Fibroblast of skin of abdomen (primary cell): ENCODE measurements at places on chromosomes 11 and 22.
A peak's percentile ranks its signal among the peaks of the same experiment; 100 is the strongest.

DNA sequence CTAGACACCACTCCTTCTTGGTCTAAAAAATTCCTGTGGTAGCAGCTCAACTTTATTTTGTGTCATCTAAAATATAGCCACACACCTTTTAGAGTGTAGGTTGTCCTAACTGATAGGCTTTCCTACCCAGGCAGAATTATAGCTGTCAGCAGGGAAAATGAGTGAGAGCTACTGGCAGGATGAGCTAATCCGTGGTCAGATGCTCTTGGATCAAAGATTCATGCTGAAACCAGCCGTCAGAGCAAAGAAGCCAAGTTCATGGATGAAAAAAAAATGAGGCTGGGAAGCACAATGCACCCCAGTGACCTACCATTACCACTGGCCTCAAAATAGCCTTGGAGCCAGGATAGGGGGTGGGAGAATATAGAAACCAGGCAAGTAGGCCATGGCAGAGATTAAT, 113.1 kb upstream of the BLID start:
- DNase-seq = peak; percentile 99

DNA sequence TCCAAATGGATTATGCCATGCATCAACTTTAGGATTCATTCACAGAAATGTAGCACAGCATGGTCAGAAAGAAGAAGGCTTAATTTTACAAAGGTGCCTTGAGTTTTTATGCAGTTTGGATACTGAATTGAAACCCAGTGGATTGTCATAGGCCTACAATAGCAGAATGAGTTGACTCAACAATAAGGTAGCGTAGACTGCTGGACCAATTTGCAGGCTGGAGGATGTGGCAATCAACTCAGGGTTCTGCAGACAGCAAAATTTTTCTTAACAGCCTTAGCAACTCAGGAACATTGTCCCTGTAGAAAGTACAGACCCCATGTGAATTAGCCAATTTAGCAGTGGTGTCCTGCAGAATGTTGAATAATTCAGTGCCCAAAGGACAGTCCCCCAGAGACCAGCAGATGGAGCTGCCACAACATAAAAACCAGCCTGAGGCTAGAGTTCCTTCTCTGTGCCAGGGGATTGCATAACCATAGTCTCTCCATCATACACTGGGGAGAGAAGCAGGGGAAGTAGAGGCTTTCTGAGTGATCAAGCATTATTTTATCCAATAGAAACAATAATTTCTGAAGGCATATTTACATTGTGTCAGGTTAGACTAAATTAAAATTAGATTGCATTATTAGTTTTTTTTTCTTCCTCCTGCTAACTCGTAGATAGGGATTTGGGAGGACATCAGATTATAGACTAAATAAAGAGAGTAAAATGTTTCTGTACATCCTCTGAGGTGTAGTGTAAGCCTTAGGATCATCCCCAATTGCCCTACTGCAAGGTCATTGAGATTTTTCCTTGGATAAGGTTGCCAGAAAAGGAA, 20.3 kb upstream of the MRPL17 start:
- peak; percentile 60 for DNase-seq

DNA sequence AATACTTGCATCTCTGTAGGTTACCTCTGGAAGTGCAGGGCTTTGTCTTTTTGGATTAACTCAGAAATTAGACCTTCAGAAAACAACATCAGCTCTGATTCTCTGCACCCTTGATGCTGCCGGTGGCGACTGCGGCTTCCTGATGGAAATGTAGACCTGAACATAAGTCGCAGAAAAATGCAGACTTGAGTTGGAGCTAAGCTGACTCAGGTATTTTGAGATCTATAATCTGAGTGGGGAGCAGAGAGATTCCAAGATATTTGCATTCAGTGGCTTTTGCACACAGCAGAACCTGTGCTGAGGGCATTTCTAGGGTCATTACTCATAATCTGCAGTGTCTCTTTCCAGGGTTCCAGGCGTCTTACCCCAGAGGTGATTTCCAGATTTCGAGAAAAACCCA, 18.7 kb upstream of the NFAM1 start:
- DNase-seq = no peak

DNA sequence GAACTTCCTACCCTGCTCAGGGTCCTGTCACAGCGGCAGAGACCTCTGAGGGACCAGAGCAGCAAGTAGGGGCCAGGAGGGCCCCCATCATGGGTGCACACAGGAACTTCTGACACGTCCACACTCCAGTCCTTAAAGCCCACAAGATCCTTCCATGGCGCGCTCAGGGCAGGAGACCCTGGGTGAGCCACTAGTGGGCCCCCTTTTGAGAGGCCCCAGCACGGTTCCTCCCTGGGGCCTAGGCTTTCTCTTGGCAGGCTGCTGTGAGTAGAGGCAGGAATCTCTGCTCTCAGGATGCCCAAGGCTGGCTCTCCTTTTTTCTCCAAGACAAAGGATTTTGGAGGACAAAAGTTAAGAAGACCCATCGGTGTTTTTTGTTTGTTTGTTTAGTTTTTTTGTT, 22.4 kb downstream of the RPS6KA4 start:
- DNase-seq = no peak

DNA sequence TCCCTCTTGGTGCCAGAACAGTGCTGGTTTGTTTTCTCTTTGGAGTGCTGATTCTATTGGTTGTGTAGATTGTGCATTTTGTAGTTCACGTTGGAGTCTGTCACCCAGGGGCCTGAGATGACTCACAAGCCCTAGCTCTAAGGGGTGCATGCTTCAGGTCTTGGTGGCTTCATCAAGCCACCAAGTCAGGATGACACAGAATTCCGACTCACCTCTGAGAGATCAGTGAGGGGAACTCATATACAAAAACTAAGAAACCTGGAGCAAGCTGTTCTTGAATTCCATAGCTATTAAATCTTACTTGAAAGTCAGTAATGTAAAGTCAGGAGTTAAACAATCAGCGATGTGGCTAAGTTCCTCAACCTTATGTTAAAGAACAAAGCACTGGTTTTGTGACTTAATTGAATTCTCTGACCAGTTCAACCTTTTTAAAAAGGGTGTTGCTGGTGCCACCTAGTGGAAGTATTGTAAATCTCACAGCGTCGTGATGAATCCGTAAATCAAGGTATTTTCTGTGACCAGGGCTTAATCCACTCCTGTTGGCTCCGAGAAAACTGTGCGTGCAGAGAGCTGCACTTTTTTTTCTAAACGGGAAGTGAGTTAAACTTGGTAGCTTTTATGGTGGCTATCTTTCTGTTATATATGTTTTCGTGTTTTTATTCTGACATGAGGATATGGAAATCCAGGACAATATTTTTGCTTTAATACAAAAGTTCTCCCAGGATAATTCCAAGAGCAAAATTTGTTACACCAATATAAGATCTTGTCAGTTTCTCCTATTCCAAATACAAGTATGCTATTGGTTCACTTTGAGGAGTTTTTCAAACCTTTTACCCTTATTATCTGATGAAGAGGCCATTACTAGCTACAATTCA, 14.6 kb downstream of the MMP13 start:
- peak; percentile 78 for DNase-seq

GRCh38 chr11:130550150-130550549, 101.7 kb downstream of the ADAMTS15 start:
- no peak for DNase-seq
